CD4-positive, alpha-beta T cell (primary cell): ENCODE measurements at places on chromosomes 5 and 9.

DNA sequence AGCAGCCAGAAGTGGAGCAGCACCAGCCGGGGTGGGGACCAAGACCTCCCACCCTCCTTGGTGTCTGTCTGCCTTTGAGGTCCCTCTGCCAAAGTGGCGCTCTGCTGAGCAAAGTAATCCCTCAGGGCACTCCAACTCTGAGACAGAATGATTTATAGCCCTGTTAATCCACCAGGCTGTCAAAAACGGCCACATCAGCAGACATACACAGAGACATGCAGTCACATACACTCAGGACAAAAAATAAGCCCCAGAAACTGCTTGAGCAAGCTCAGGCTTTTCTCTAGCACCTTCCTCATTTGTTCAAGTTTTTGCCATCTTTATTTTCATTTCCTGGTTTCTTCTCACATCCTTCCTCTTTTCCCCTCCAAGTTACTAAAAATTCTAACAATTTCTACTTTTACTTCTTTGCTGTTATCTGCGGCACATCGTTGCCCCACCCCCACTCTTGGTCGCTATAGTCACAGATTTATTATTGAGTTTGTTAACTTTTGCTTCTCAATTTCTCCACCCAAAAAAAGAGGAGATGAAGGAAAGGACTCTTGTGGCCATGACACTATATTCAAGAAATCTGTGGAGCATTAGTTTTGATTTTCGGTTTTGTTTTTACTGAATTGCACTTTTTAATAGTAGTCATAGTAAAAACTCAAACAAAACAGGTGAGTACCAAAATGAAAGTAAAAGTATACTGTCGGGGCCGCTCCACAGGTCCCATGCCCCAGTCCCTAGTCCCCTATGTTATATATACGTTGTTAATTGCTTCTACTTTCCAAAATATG is 17.4 kb upstream of the ADRB2 start:
- no peak for DNase-seq

DNA sequence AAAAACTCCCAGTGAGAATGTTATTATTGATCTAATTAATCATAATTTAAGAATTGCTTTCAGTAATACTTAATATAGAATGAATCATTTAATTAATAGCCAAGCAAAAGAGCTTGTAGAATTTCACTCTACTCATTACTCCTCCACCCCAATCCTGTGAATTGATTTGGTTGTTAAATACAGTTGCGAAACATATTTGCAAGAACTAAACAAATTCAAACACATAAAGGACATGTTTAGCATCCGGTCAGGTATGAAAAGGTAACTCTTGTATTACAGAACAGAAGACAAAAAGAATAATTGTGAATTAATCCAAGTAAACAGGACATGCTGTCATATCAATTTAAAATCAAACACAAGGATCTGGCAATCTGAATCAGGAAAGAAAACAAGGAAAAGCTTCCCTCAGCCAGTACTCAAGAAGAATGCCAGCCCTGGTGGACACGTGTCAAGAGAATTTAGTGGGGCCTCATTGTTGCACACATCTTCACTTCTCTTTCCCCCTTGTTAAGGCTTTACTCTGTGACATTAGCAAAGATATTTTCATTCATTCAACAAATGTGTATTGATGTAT is 89.4 kb upstream of the SLC12A2 start:
- no peak for DNase-seq

- no peak for DNase-seq
Observed at GRCh38 chr9:68482548-68482947, 58.1 kb downstream of the TMEM252 start.

DNA sequence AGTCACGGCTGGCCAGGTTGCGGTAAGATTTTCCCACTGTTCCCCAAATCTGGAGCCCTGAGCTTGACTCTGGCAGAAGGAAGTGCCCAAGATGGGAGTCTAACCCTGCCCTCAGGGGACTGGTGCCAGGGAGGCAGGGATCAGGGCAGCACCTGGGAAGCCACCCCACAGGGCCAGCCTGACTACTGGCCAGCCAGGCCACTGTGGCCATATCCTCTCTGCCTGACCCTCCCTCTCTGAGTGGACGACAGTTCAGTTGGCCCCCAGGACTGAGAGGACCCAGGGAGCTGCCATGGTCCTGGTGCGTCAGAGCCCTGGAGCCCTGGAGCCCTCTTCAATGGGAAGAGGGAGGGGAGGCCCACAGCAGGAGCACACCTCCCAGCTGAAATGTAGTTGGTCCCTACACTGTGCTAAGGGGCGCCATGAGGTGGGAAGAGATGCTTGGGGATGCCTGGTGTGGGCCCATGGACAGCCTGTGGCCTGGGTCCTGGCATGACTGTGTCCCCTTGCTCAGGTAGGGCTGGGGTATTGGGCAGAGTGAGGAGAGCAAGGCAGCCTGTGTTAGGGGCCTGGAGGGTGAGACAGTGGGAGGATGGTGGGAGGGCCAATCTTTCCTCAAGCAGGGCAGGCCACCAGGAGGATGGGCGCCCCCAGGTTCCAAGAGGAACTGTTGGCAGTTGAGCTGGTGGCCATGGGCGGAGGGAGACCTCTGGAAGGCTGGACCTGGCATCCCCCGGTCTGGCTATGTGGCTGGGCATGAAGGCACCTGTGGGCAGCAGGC is 81.1 kb downstream of the PHF2 start:
- no peak for DNase-seq
